ENCODE measurements at places on chromosomes 13 and 19.

- DNase-seq: no peak
Observed at GRCh38 chr19:50300051-50300450, 29.1 kb downstream of the KCNC3 start.

DNA sequence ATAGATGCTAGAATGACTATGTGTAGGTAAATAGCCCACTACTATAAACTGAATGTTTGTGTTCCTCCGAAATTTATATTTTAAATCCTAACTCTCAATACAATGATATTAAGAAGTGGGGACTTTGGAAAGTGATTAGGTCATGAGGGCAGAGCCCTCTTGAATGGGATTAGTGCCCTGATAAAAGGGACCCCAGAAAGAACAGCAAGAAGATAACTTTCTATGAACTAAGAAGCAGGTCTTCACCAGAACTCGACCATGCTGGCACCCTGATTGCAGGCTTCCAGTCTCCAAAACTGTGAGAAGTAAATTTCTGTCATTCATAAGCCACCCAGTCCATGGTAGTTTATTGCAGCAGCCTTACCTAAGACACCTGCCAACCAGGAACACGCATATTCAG is 33.9 kb downstream of the OXGR1 start:
- DNase-seq: no peak

DNA sequence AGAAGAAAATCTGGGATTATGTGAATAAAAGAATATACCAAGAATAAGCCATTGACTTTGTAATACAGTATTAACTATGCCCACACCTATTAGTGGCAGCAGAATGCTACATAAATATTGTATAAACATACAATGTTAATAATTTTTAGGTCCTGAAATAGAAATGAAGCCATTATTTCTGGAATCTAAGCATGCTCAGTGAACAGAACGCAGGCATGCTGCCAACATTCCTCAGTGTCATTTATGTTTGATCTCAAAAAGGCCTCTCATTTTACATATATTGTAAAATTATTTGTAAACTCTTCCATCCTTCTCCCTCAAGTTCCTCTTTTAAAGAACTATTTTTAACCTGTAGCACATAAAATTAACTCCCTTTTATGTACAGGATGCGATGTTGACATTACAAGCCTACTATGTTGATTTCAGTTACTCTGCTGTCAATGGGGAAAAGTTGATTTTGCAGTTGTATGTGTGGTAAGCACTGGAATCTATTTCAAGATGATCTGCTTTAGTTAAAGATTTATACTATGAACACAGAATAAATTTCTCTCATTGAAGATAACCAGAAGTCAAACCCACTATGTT is 118.8 kb downstream of the VWA8 start:
- no peak for DNase-seq

DNA sequence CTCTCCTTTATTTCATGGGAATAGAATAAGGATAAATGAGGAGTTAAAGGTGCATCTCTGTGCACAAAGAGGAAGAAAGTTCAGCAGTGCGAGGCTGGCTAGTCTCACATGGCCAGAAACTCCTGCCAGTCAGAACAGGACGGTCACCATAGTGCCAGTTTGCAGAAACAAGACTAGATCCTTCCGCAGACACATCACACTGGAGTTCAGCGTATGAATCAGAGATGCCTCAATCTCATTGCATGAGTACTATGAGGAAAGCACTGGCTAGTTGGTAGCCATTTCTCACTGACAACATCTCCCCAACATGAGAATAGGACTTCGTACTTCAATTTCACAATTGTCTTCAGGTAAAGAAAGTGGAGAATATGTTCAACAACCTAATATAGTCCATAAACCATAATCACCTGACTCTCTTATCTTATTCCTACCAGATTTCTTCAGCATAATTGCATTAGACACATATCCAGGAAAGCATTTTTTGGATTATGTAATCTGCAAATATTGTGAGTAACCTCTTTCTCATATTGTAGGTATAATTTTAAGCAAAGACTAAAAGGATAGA is 34.9 kb downstream of the RXFP2 start:
- no peak for DNase-seq

DNA sequence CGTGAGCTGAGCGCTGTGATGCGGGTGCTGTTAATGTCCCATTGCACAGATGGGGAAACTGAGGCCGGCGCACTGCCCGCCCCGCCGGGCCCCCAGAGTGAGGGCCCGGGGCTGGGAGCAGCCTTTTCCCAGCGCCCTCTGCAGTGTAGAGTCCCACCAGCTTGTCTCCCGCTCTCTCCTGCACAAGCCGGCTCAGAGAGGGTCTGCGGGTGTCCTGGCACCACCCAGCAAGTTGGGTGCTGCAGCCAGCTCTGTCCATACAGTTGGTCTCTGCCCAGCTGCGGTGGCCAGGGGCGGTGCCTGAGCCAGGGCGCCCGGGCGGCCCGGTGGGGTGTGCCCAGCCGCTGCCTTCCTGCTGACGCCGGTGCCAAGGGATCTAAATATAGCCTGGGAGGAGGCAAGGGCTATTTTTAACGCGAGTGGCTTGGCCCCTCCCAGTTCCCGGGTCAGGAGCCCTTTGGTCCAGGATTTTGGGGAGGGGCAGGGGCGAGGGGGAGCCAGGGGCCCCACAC is 19.3 kb downstream of the GADD45B start:
- DNase-seq: no peak

GRCh38 chr13:98504371-98504963 is 72.4 kb downstream of the STK24 start:
- DNase-seq: no peak

DNA sequence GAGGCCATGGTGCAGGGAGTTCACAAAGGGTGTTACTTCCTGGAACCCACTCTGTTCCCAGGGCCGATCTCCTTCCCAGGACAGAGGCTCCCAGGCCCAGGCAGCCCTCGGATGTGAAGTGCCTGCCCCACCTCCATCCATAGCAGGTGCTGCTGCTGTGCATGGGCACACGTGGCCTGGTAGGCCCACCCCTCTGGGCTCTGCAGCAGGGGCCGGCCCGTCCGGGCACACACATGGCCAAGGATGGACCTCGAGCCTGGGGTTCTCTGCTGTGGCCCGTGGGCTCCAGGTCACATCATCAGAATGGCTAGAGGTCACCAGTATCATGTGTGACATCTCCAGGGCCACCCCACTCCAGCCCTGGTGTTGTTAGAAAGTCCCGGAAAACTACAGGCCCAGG is 71.8 kb downstream of the GADD45B start:
- DNase-seq: no peak

DNA sequence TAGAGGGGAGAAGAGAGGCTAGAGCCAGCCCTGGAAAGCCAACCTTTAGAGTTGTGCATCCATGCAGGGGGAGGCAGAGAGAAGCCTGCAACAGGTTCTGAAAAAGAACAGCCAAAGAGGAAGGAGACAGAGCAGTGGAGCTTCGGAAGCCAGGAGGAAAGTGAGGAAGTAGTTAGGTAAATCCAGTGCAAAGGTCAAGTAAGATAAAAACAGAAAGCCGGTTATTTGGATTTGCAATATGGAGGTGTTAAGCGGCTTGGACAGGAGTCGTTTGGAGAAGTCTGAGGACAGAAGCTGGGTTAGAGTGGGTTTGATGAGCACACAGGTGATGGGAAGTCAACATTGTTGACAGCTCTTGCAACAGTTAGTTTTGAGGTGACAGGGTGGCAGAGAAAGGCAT is 53.5 kb upstream of the FLT1 start:
- DNase-seq: no peak

GRCh38 chr19:35363001-35363590 is 4.8 kb downstream of the FFAR3 start:
- no peak for DNase-seq

DNA sequence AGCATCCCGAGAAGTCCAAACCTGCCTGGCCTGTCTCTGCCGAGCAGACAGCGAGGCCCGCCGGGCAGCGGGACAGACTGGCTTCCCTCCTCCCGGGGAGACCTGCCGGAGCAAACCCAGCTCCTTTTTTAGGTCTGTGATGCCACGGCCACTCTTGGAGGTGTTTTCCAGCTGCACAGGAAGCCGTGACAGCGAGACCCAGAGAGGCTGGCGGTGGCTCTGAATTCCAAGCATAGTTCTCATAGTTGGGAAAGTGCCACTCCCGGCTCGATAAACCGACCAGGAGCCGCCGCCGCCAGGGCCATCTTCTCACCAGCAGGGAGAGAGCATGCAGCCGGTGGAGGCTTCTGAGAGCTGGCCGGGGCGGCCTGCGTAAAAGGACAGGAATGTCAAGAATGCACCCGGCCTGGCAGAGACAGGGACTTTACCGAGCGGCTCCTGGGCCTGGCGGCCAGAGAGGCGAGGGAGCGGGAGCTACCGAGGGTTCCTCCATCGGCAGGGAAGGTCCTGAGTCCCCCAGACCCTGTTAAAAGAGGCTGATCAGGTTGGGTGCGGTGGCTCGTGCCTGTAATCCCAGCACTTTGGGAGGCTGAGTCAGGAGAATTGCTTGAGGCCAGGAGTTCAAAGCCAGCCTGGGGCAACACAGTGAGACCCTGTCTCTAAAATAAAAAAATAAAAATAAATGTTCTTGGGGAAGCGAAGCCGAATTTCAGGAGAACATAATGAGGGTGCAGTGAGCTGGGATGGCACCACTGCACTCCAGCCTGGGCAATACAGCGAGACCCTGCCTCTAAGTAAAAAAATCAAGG is 64.9 kb downstream of the GADD45B start:
- DNase-seq: no peak

- DNase-seq: no peak
Observed at GRCh38 chr13:104422668-104423067, 1356.5 kb upstream of the SLC10A2 start.

DNA sequence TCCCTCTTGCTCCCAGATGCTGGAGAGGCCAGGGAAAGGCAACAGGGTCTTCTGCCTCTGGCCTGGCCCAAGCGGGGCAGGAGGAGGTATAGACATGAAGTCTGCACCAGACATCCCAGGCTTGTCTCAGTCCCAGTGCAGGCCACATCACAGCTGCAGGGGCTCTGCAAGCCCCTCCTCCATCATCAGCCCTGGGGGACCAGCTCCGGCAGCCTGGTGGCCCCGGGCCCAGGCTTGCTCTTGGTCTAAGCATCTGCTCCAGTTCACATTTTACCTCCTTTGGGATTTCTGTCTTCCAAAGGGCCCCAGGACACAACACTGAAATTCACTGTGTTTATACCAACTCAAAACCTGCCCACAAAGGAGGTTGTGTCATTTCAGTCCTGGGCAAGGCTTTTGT is 359.4 kb downstream of the ZNF536 start:
- no peak for DNase-seq

DNA sequence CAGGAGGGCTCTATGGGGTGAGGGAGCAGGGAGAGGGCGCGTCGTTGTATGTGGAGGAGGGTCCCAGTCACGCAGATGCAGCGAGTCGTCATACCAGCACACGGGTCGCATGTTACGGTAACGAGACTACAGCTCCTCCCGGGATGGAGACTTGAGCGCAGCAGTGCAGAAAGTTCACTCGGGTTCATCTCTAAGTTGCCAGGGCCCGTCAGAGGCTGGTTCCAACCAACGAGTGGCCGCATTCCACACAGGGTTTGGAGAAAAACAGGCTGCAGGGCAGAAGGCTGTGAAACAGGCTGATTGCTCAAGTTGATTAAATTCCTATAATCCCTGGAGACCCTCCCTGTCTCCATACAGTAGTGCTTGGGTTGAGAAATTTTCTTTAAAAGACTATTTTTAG is 21.9 kb upstream of the TTYH1 start:
- no peak for DNase-seq

DNA sequence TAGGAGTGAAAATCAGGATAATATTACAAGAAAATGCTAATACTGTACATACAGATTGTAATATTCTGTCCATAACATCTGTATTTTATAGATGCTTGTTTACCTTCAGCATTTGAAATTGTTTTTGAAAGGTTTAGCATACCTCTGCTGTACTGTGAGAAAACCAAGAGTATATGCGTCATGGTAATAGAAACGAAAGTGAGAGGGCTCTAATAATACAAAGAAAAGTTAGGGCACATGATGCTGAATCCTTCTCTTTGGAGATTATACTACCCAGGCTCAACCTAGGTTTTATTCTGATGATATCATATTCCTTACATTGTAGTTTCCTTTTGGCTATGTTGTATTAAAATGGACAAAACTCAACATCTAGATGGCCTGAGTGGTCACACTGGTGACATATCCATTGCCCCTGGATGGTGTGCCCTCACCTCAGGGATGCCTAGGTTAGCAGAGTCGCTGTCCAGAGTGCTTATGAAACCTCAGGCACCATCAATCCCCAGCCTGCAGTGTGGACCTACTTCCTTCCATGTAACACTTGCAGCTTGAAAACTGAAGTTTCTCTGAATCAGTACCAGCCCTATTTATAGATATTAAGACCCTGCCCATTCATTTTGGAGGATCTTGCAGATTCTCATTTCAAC is 253.7 kb downstream of the KCTD12 start:
- DNase-seq: no peak

- no peak for DNase-seq
Observed at GRCh38 chr13:25683056-25683455, 311.3 kb downstream of the ATP8A2 start.

- DNase-seq: no peak
Observed at GRCh38 chr13:49292742-49293486, 45.2 kb downstream of the CDADC1 start.

GRCh38 chr13:42363941-42364612 is 92.1 kb downstream of the AKAP11 start:
- no peak for DNase-seq

DNA sequence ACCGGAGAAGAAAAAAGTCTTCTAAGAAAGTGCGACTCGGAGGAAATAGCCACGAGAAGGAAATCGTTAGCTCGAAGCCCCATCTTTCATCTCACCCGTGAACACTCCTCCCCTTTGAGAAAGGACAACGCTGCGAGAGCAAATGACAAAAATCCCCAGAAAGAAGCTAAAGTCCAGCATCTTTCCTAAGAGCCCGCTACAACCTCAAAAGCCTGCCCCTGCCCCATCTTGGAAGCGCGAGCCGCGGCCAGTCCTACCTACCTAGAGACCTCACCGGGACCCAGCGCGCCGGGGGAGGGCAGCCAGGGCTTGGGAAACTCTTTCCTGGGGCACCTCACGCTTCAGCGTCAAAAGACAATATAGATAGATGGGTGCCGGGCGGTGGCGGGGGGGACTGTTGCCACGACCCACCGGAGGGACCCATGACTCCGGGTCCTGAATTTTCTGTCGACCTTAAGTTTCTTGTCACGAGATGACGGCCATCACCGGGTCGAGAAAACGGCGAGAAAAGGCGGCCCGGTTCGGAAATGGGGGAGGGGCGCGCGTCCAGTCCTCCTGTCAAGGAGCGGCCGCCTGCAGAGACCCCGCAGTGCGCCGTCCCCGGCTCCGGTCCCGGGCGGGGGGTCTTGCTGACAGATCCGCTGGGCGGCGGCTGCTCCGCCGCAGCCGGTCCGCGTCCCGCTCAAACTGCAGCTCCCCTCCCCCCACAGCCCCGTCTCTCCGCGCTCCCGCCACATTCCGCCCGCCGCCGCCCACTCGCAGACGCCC is 65.9 kb downstream of the KCNRG start:
- DNase-seq: peak; percentile 44

- no peak for DNase-seq
Observed at GRCh38 chr19:53091413-53092254, 11.6 kb downstream of the ZNF160 start.

DNA sequence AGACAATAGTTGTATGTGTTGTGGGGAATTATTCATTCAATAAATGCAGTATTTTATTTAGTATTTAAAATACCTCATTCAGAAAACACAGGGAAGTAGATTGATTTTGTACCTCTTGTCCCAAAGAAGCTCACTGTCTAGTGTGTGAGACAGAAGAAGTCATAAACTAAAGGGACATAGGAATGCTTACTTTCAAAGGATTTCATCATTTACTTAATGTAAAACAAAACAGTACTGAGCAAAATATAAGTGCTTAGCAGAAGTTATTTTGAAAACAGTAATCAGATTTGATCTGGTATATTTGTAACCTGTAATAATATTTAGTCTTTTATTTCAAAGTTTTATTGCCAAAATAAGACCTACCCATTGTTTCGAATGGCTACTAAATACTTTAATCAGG is 117.9 kb downstream of the TDRD3 start:
- DNase-seq: no peak

- DNase-seq: no peak
Observed at GRCh38 chr13:97240788-97241734, 18.9 kb downstream of the MBNL2 start.

All from activated T-helper 2 cell treated with anti-CD3 and anti-CD28 coated beads, Interferon-gamma antibody, Interleukin-2, Interleukin-4, amounts not matched to agents 10 μg/mL and 5 μg/mL and 100 μg/mL, durations not matched to agents 14 hours and 24 hours and 36 hours (primary cell).